ENCODE measurements at places on chromosomes 3 and 15.

DNA sequence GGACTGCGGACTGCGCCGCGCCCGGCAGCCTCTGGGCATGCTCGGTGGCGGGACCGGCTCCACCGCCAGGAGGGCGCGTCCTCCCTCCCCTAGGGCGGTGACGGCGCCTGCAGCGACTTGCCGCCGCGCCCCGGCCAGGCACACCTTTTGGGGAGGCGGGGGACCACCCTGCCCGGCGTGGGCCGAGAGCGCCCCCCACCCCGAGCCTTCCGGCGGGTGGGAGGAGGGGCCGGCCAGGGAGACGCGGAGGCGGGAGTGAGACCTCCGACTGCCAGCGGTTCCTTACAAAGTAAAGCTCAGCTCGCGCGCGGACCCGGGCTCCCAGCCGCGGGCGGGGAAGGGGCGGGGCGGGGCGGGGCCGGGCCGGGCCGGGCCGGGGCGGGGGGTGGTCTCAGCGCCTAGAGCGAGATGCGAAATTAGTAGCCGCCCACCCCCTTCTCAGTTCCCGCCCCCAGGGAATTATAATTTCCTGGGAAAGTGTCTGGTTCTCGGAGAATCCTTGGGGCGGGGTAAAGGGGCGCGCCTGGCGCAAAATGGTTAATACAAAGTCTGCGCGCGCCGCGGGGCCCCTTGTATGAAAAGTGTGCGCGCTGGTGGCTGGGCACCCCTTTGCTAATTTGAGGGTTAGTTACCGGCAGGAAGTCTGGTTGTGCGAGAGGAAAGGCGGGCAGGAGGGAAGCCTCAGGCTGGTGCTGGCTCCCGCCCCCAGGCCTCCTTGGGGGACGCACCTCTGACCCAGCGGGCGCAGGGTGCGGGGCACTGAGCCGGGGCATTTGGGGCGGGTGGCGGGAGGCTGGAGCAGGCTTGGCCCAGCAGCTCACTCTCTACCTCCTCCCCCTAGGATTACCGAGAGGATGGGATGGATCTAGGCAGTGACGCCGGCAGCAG is 224.8 kb upstream of the IL12A start:
- peak; percentile 33 for DNase-seq

DNA sequence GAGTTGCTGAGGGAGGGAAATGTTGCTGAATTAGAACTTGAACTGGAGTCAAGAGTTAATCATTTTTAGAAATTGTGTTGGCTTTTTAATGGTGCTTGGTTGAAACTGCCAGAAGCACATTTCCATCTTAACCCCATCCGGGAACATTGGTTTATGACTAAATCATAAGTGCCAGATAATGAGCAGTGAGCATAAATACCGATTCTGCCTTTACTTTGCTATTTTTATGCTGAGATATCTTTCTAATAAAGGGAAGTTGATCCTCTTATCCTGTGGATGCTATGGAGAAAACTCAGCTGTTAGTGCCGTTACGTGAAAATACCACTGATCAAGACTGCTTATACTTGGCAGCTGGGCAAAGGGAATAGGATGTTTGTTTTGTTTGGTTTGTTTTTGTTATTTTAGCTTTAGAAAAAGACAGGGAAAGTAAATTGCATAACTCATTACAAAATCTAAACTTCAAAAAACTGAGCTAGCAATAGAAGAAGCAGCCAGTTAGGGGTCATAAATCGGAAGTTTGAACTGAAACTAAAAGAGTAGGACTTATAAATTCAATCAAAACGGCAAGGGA is 813.1 kb downstream of the NAALADL2 start:
- no peak for DNase-seq

- no peak for DNase-seq
Measured at GRCh38 chr3:127764841-127765362, 57.4 kb downstream of the MGLL start.

DNA sequence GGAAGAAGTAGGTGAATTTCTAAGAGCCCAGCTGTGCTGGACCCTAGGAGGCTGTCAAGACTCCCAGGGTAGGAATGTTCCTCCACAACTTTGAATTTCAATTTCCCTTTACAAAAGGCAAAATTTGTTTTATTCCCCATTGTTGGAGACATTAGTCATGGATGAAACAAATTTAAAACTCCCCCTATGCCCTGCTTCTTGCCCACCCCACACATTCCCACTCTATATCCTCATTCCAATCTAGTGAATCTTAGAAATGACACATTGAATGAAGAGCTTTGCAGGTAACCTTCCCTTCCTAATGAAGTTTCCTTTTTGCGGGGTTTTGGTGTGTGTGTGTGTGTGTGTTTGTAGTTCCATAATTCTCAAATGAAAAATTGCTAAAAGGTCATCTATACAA is 72.6 kb downstream of the CCNL1 start:
- no peak for DNase-seq

- no peak for DNase-seq
Measured at GRCh38 chr15:100515758-100516157, 13.0 kb downstream of the CERS3 start.

- no peak for DNase-seq
Measured at GRCh38 chr3:168722091-168722490, 626.4 kb upstream of the GOLIM4 start.

DNA sequence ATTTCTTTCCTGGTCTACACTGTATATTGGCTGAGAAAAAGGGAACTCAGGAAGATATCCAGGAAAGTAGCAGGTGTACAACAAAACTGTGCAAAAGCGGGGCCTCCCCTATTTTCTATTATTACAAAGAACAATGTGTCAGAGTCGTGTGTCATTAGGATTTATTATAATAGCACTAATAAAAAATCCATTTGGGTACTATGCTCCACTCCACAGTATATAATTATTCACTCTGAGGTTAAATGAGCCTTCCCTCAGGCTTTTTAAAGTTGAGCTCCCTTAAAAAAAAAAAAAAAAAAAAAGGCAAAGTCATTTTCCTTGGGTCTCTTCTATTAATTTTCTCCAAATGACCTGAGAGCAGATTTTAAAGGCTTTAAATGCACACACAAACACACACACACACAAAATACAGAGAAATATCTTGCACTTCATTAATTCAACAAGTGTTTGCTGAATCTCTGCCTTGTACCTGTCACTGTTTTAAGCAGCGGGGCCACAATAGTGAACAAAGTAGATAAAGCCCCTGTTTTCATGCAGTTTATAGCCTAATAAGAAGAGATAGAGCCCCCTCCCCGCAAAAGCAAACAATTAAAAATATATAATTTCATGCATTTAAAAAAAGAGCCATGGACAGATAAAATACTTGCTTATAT is 1.3 kb upstream of the DPP8 start:
- no peak for DNase-seq

DNA sequence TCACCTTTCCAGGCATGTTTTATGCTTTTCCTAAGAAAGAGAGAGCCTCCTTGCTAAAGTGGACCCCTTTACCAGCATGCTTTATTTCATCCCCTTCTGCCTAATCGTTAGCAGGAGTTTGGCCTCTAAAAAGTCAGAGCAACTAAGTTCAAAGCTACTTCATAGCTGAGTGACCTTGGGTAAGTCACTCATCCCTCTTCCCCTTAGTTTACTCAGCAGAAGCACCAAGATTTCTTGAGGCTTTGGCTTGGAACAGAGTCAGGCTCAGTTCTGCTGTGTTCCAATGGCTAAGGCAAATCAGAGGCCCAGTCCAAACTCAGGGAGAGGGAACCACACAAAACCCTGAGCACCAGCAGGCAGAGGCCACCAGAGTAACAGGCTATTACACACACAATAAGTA is 254.9 kb downstream of the TJP1 start:
- DNase-seq = no peak

DNA sequence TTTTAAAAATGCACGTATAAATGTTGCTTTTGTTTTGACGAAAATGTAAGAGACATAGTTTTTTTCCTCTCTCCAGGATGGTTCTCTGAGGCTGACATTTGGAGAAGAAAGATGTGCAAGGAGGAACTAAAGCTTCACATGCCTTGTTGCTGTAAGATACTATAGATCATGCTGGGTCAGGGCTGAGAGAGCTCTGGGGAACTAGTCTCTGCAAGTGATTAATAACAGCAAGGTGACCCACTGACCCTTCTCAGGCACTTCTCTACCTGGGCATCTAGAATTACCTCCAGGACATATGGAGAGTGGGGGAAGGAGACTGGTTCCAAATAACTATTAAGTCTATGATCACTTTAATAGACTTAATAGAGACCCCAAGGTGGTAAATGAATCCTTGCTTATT is 246.0 kb downstream of the KBTBD8 start:
- no peak for DNase-seq

DNA sequence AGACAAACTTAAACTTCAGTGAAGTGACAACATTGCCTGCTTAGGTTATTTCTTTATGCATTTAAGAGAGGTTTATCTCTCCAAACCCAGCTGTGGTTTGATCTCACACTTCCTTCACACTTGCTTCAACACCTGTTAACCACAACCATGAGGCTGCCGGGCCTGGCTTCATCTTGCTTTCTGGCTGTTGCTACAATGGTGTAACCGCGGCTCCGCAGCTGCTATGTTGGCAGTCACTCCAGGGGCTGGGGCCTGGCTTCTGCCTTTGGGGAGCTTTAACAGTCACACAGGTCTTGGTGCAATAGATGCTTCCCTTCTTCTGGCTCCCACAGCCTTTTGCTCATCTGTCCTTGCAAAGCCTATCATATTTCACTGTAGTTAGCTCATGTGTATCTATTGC is 72.9 kb upstream of the MNS1 start:
- no peak for DNase-seq

- DNase-seq = no peak
Measured at GRCh38 chr3:142040941-142041491, 108.3 kb downstream of the TFDP2 start.

- DNase-seq = no peak
Measured at GRCh38 chr15:74337607-74338211, 29.7 kb downstream of the CYP11A1 start.

DNA sequence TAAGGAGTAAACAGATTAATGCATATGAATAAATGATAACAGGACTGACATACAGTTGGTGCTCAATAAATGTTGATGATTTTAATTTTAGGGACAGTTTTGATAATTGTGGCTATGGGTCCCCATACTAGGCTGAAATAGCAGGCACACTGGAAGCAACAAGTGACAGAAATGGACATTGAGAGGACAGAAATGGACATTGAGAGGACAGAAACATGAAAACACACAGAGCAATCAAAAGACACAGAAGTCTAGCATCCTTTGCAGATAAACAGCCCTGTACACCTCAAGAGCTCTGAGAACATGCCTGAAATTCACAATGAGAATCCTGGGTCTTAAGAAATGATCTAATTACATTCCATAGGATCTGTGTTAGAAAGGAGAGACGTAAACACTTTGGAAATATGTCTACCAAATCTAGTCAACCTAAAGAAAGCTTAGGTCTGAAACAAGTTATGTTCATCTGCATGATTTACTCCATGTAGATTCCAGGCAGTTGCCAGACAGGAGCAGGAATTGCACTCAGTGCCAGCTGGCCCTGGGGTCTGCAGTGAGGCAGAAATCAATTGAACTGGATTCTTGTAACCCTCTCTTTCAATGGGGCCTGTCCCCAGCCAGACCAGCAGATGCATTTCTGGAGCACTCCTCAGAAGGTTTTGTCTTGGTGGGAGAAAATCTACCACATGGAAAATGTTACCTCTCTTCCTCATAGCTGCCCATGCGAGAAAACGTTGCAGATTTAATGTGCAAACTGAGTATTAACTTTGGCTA is 60.3 kb downstream of the SYNM start:
- DNase-seq = no peak

DNA sequence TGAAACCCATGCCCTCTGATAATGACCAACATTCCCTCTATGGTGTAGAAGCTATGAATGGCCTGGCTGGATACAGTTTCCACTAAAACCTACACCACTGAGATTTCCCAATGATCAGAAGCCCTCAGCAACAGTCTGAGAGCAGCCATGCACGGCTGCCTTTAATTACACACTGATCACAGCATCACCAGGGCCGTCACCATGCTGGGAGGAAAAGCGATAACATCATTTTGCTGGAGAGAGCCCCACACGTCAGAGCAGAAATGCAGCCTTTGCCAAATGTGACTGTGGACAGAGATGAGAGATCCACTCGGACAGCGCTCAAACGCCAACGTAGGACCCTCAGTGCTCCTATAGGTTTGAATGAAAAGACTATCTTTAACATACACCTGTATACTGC is 135.0 kb downstream of the XXYLT1 start:
- DNase-seq = no peak

GRCh38 chr3:11727207-11727606 is 83.5 kb upstream of the VGLL4 start:
- no peak for DNase-seq

DNA sequence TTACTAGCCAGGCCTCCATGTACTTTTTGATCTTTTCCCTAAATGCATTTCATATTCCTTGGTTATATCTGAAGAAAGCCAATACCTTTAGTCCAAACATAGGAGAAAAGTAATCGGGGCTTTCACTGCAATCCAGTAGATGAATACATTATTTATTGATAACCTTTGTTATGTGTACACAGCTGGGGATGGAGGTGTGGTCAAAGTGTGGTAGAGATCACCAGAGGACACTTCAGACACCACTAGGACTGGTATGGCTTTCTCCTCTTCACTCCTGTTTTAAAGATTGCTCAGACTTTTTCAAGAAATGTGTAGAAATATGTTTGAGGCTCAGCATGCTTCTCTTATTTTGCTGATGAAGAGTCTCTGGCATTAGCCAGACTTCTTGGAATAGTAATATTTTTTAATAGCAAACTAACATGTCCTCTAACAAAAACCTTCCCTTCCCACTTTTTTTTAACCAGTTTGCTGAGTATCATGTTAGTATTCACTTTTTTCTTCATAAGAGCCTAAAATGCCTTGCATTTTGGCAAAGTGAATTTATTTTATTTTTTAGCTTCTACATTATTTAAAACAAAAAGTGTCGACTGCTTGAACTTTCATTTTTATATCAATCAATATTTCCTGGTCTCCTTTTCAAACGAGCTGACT is 65.6 kb upstream of the MBNL1 start:
- no peak for DNase-seq

DNA sequence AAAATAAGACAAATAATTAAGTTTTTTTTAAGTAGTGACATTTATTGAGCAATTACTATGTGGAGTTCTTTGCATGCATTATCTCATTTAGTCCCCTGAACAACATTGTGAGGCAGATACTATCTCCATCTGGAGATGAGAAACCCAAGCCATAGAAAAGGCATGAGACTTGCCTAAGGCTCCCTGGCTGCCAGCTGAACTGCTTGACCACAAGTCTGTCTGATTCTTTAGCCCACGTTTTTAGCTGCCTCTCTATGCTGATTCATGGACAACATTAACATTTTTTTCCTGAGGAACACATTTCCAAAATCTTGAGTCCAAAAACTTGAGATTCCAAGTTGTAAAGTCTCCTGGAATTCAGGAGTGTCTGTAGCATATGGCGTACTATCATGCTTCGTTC is 263.6 kb upstream of the GOLGA6L4 start:
- DNase-seq = no peak

GRCh38 chr3:45211466-45212094 is 14.5 kb downstream of the TMEM158 start:
- no peak for DNase-seq

DNA sequence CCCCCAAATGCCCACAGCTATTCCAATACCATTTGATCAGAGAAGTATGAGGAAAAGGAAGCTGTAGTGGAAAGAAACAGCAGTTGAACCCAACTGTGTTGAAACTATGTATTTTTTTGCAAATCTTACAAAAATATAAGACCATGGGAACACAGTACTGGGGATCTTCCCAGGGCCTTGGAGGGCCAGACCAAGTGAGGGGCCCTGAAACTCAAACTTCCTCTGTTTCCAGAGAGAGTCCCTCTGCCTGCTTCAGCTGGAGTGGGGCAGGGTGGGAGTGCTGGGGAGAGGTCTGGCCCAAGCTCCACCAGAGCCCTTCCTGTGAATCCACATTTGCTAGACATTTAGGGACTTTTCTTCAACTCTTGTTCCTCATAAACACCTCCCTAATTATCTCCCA is 263.9 kb downstream of the CHST2 start:
- DNase-seq = no peak

Data from body of pancreas (tissue), 4 donors.